ENCODE measurements at places on chromosomes 11 and 22.
A peak's percentile ranks its signal among the peaks of the same experiment; 100 is the strongest.

GRCh38 chr11:112599856-112600533, 339.3 kb upstream of the PLET1 start:
- no peak for DNase-seq

DNA sequence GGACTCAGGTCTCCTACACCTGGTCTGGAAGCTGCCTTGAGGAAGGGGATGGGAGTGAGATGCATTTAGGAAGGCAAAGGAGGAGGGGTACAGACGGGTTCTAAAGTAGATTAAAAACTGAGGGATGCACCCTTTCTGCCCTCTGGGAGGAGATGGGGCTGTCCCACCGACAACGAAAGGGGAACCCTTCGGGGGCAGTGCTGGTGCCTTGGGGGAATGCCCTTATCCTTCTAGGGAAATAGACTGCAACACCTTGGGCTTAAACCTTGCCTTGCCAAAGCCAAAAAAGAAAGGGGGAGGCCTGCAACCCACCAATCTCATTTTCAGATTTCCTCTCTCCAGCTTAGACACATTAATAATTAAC, 89.8 kb downstream of the PLEKHA7 start:
- DNase-seq: no peak

DNA sequence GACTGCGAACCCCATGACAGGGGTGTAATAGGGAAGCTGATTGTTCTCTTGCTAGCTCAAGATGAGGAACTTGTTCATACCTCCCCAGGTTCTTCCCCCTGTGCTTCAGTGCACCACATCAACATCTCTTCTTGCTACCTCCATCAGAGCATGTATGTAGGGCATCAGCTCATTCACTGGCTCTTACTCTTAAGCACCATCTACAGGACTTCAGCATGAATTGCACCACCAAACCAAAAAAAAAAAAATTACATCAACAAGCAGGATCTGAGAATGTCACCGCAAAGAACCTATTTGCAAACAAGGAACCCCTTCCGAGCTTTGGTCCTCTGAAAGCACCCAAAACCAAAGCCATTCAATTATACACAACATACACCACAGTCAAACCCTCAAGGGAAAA, 2226.5 kb upstream of the RAG2 start:
- no peak for DNase-seq

GRCh38 chr11:38481391-38481790, 1883.4 kb upstream of the RAG2 start:
- DNase-seq: no peak

GRCh38 chr11:72511393-72512047, 77.2 kb upstream of the CLPB start:
- DNase-seq: no peak

DNA sequence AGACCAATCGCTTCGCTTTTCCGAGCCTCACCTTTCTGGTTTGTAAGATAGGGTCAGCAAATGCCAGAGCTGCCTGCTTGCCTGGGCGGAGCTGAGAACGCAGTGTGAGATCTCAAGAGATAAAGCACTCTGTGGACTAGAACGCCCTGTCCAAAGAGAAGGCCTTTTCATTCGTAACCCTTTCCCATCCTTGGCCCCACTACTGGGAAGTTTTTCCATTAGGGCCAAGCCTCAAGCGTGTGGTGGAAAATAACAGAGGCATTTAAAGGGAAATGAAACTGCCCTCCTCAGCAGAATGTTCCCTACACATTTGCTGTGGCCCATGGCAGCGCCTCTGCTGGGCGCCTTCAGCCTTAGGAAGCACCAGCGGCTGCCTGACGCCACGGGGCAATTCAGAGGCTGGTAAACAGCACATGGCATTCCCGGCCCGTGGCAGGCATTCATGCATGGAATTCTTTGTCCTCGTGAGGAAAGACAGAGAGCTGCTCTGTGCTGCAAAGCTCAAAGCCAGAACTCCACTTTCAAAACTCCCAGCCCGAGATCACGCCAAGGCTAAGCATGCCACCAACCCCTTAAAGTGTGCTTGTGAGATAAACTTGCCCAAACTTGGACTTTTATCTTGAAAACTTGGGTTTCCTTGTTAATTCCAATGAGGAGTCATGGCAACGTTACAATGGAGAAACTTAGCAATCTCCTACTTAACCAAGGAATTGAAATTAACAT, 38.1 kb downstream of the AHNAK start:
- DNase-seq: no peak

DNA sequence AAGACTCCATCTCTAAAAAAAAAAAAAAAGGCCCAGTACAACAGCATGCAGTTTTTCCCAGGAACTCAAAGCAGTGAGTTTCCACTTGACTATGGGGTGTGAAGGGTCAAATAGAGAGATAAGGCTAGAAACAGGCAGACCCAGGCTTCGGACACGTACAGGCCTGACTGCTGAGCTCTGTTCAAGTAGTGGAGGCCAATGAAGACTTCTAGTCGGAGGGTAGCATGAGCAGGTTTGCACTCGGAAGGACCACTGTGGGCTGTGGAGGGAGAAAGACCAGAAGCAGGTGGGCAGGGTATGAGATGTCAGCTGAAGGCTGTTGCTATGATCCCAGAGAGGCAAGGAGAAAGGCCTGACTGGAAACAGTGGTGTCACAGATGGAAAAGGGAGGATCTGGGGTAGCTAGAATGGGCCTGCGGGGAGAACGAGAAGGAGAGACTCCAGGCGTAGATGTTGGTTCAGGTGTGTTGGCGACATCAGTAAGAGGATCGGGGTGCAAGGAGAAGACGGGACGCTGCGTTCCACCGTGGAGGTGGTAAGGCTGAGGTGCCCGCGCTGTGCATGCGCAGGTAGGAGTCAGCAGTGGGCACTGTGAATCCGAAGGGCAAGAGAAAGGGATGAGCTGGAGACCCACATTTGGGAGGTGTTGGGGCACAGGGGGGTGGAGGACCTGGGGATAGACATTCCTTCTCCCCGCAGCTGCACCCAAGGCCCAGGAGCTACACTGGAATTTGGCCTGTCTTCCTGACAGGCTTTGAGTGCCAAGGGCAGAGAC, 49.4 kb upstream of the RAB1B start:
- DNase-seq: no peak

DNA sequence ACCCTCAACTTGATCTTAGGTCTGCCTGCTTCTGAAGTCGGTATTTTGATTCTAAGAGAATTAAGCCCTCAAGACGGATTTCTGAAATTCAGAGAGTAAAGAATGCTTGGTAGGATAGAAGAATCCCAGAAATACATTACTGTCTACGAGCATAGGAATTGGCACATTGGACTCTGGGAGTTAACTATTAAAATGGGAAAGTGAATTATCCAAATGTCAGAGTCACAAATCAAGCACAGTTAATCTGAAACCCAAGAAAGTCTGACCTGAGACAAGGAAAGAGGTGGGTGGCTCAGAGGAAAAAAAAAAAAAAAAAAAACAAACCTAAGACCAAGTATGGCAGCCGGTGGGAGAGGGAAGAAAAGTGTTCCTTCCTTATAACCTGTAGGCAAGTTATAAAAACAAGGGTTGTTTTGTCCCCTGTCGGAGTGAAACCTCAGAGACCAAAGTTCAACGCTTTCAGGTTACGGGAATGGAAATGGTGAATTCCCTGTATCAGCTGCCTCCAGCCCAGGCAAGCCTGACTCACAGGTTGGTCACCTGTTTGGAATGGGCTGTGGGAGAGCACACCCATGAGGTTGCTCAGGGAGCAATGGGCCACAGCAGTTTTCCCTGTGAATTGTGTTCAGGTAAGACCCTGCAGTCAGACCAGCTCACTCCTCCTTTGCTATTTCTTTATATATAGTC, 139.0 kb downstream of the ETS1 start:
- no peak for DNase-seq

DNA sequence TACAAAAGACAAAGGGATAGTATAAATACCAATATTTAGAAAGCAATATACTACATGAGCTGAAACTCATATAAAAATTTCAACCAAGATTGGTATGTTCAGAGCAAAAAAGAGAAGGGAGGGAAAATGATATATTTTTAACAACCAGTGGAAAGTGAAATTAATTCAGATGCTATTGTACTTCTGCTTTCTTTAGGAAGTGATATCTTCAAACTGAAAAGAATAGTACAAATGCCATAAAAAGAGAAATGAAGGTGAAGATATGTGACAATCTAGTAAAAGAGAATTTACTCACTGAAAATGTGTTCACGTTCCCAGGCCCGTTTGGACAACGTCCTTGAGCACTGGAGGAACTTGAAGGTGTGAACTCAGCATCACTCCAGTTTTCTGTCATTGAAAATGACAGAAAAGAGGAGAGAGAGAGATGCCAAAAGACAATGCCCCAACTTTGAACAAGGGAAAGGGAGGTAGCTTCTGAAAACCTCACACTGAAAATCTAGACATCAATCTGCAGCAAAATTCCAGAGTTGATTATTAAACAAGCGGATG, 47.5 kb downstream of the SC5D start:
- DNase-seq: no peak

- DNase-seq: no peak
These were observed 8.5 kb downstream of the SIK3 start for GRCh38 chr11:117089685-117090084.

DNA sequence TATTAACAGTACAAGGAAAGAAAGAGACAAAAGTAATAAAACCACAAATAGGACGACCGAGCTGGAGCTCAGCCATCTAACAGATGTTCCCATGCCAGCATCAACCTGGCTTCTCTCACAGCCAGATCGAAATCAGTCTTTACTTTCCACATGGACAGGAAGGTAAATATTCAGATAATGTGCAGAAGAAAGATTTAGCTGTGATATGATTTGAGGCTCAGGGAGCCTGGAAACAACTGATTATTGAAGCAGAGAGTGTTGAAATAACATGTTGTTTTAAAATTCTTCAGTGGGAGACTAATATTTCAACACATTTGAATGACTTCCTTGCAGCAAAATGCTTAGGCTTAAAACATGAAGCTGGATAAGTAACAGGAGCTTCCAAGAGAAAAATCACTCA, 546.8 kb downstream of the ETS1 start:
- no peak for DNase-seq

DNA sequence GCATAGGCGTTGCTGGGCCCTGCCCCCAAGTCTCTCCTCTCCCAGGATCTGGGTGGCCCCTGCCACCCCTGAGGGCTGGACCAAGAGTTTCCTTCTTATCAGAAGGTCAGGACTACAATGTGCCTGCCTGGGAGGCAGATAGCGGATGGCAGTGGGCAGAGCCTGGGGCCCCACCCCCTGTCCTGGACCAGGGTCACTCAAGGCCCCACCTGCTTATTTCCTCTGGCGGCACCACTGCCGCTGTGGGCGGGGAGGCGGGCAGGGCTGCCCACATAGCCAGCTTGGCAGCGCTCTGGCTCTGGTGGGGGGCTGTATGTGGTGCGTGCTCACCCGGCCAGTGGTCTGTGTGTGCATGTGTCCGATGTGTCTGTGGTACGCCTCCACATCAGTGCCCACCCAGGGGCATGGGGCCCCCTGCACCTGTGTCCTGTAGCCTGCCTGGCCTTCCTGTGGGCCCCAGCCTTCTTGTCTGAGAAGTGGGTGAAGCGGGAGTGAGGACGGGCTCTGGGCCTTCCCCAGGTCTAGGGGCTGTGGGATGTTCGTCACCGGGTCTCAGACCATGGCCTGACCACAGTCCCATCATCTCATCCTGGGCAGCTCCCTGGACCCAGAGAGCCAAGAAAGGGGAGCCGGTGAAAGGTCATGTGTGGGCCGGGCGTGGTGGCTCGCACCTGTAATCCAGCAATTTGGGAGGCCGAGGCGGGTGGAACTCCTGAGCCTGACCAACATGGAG, 3.0 kb downstream of the GAS2L1 start:
- peak; percentile 25 for DNase-seq

DNA sequence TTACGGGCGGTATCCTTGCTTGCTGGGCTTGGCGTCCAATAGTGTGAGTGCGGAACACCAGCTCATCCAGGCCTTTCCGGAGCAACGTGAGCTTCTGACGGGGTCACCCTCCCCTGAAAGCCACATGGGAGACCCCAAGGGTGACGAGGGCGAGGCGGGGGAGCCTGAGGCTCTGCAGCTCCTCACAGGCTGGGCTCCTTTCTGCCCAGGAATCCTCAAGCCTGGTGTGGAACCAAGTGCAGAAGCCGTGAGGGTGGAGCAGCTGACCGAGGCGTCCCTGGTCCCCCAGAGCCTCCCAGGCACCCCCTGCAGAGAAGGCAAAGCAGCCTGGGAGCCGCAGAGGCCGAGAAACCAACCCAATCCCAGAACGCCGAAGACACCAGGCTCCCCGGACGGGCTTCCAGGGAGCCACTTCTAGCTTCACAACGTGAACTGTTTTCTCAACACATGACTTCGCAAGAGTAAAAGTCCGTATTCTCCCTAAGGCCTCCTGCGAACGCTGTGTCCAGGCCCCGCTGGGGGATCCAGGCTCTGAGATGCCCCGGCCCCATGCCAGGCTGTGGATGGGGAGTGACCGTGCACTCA, 530.3 kb downstream of the BRD1 start:
- no peak for DNase-seq

DNA sequence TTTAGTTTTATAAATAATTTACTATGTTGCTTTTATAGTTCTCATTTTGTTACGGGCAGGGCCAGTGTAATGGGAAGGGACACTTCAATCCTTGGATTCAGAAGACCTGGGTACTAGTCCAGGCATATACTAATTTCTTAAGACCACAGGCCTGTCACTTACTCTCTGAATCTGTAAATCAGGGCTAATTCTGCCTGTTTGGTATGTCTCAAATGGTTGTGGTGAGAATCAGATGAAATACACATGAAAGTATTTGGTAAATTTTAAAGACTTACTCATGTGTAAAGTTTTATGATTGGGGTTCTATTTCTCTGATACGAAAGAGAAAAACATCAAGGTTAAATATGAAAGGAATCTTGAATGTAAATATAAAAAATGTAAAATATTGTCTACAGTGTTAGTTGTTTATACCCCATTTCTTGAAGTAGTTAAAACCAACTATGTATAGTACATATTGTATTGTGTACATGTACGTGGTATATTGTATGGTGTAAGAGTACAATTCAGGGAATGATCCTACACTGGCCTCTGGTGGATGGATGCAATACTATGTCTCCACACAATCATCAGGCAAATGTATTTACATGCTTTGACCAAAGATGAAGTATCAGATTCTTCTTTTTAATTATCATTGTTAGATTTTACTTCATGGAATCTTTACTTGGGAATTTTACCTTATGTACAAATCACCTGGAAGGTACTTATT, 24.5 kb upstream of the RAG2 start:
- no peak for DNase-seq

- no peak for DNase-seq
These were observed 102.7 kb downstream of the TRAF6 start for GRCh38 chr11:36407356-36407755.

DNA sequence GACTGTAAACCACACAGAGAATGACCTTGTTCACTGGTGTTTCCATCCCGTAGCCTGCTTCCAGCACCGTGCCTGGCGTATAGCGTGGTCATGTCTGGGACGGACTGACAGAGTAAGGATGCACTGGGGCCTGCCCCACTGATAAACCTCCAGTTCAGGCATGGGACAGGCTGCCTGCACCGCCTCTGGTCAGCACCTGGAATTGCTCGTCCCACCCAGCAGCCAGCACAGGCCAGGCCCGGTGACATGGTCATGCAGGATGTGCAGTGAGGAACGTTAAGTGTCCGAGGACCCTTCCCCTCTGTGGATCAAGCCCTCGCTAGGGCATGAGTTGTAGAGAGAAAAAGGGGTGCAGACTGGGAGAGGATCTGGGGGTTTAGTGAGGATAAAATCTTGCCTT, 44.8 kb downstream of the LMO1 start:
- no peak for DNase-seq

- no peak for DNase-seq
These were observed 340.7 kb downstream of the MIAT start for GRCh38 chr22:26998129-26998528.
